ENCODE measurements at places on chromosomes 6 and 20.
A peak's percentile ranks its signal among the peaks of the same experiment; 100 is the strongest.

- no peak overlapping the region for H3K4me3 ChIP-seq
- H3K36me3 ChIP-seq, result no peaks in the 10 kb centered on the region
- no peak overlapping the region for H3K27ac ChIP-seq
- H3K4me1 ChIP-seq, result peaks cover 8% of the 10 kb centered on the region
- no peaks in the 10 kb centered on the region for H3K27me3 ChIP-seq
- DNase-seq, result no peak
Observed at GRCh38 chr6:157779705-157780604, 43.1 kb upstream of the SNX9 start.

DNA sequence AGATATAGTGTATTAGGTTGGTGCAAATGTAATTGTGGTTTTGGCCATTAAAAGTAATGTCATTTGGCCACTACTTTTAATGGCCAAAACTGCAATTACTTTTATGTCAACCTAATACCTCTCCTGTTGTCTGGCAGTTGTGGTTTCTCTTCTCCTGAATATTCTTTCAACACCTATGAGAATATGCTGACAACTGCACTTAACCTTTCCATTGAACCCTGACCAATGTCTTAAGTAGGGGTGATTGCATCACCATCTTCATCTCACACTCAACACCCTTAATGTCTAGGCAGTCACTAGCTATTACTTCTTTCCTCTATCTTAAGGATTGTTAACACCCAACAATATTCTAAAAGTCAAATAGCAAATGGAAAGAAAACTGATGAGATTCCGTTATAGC, 200.5 kb upstream of the HSF2 start:
- no peaks in the 10 kb centered on the region for H3K4me1 ChIP-seq
- H3K27ac ChIP-seq, result no peak overlapping the region
- no peak for DNase-seq
- no peak overlapping the region for H3K4me3 ChIP-seq
- no peaks in the 10 kb centered on the region for H3K36me3 ChIP-seq
- no peaks in the 10 kb centered on the region for H3K27me3 ChIP-seq

GRCh38 chr6:43702534-43703440, 15.2 kb upstream of the MRPS18A start:
- H3K36me3 ChIP-seq, result peaks cover 34% of the 10 kb centered on the region
- H3K4me1 ChIP-seq, result peaks cover 73% of the 10 kb centered on the region
- peak overlapping the region; percentile 17 for H3K4me3 ChIP-seq
- DNase-seq, result peak; percentile 98

DNA sequence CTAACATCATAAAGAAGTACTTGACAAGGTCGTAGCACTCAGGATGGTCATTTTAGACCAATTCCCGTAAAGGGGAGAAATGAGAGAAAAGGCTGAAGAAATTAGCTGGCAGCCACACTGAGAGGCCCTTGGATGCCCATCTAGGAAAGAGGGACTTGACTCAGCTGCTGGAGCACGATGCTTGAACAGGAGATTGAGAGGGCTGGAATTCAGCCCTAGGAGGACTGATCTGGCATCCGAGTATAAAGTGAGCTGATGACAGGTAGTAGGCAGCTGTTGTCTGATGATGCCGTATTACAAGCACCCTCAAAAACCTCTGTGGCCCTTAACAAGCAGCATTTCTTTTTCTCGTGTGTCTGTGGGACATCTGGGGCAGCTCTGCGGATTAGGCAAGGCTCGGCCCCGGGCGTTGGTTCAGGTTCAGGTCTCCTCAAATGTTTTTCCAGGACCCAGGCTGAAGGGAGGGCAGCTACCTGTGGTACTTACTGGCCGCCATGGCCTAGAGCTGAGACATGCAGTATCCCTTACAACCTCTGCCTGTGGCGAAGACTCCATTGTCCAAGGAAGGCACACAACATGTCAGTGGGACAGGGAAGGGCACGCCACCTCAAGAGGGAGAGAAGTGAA, 219.6 kb upstream of the SNX9 start:
- H3K4me3 ChIP-seq, result no peak overlapping the region
- H3K4me1 ChIP-seq, result no peaks in the 10 kb centered on the region
- no peaks in the 10 kb centered on the region for H3K27me3 ChIP-seq

GRCh38 chr6:157325069-157325805, 1.9 kb upstream of the TMEM242 start:
- H3K27ac ChIP-seq, result no peak overlapping the region
- DNase-seq, result no peak
- peaks cover 17% of the 10 kb centered on the region for H3K36me3 ChIP-seq
- peaks cover 32% of the 10 kb centered on the region for H3K4me1 ChIP-seq

- no peak for DNase-seq
- no peaks in the 10 kb centered on the region for H3K27me3 ChIP-seq
- H3K4me3 ChIP-seq, result no peak overlapping the region
- H3K27ac ChIP-seq, result no peak overlapping the region
Observed at GRCh38 chr6:104640150-104640700, 219.5 kb downstream of the HACE1 start.

- H3K4me3 ChIP-seq, result peak overlapping the region; percentile 34
- no peak for DNase-seq
- peak overlapping the region; percentile 44 for H3K27ac ChIP-seq
- H3K4me1 ChIP-seq, result no peaks in the 10 kb centered on the region
Observed at GRCh38 chr6:2739335-2739734, 11.4 kb downstream of the MYLK4 start.

DNA sequence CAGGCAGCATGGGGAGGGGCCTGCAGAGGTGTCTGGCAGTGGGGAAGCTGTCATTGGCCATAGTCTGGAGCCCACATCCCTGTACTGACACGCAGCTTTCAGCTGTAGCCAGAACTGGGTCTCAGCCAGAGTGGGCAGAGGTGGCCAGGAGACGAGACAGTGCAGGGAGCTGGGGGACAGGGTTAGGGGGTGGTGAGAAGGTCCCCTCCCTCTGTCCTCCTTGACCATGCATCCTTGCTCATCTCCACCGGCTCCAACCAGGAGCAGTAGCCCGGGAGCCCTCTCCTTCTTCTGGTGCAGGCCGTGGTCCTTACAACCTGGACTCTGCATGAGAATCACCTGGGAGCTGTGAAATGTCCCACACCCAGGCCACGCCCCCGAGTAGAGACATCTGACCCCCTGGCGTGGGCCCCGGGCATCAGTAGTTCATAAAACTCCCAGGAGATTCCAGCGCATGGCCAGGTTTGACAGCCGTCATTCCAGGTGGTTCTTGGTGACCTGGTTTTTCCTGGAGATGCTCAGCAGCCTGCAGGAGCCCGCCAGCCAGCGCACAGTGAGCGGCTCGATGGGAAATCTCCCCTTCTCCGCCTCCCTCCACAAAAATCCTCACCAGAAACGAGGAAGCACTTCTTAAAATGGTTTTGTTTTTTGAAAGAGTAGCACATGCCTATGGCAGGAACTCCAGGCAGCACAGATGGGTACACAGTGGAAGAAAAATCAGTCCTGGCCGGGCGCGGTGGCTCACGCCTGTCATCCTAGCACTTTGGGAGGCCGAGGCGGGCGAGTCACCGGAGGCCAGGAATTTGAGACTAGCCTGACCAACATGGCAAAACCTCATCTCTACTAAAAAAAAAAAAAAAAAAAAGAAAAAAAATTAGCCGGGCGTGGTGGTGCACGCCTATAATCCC, 56.2 kb downstream of the ADNP start:
- no peak for DNase-seq
- no peak overlapping the region for H3K27ac ChIP-seq
- H3K36me3 ChIP-seq, result peaks cover 5% of the 10 kb centered on the region
- H3K27me3 ChIP-seq, result no peaks in the 10 kb centered on the region
- H3K4me1 ChIP-seq, result no peaks in the 10 kb centered on the region

GRCh38 chr6:4124351-4124750, 11.0 kb downstream of the ECI2 start:
- H3K4me1 ChIP-seq, result peaks cover 19% of the 10 kb centered on the region
- H3K4me3 ChIP-seq, result no peak overlapping the region
- no peaks in the 10 kb centered on the region for H3K36me3 ChIP-seq
- H3K27ac ChIP-seq, result no peak overlapping the region

DNA sequence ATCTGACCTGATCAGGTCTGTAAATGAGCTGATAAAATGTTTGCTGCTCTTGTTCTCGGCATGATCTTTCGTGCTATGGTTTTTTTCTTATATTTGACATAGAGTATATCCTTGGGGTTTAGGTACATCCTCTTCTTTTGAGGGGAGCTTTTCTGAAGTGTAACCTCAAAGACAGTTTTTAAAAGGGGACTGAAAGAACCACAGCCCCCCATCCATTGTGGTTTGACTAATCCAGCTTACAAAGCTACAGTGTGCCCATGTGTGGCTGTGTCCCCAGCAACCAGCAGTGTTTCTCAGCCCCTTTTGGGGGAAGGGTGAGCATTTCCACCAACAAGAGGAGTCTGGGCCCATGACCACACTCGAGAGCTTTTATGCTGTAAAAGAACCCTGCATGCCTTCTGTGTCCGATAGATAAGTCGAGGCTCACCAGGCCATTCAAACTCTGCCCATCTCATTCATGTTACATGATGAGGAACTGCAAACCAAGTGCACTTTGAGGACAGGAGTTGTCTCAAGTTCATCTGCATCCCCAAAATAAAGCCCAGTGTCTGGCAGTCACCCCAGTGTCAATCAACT, 266.0 kb downstream of the SLC24A3 start:
- peaks cover 29% of the 10 kb centered on the region for H3K27me3 ChIP-seq
- H3K4me1 ChIP-seq, result no peaks in the 10 kb centered on the region
- H3K4me3 ChIP-seq, result no peak overlapping the region

- H3K4me3 ChIP-seq, result no peak overlapping the region
- no peak for DNase-seq
- H3K27me3 ChIP-seq, result peaks cover 44% of the 10 kb centered on the region
- no peaks in the 10 kb centered on the region for H3K36me3 ChIP-seq
Observed at GRCh38 chr20:924639-925038, 8.5 kb upstream of the ANGPT4 start.

GRCh38 chr6:162069995-162070394, 657.6 kb downstream of the PRKN start:
- H3K27me3 ChIP-seq, result no peaks in the 10 kb centered on the region
- no peak overlapping the region for H3K4me3 ChIP-seq
- H3K4me1 ChIP-seq, result no peaks in the 10 kb centered on the region
- DNase-seq, result no peak
- no peak overlapping the region for H3K27ac ChIP-seq

DNA sequence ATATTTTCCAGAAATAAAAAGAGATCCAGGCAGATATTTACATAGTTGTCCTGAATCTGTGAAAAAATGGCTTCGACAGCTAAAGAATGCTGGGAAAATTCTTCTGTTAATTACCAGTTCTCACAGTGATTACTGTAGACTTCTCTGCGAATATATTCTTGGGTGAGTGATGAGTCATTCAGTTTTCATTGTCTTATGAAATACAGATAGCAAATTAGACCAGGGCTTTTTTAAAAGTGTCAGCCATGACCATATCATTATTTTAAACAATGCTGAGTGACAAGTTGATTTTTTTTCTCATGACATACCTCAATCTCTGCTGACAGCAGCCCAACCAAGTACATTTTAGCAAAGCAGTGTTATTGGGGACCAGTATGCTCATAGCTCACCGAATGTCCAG, 32.8 kb downstream of the TSPYL4 start:
- DNase-seq, result no peak
- no peaks in the 10 kb centered on the region for H3K27me3 ChIP-seq
- H3K36me3 ChIP-seq, result no peaks in the 10 kb centered on the region
- no peaks in the 10 kb centered on the region for H3K4me1 ChIP-seq
- H3K4me3 ChIP-seq, result no peak overlapping the region

DNA sequence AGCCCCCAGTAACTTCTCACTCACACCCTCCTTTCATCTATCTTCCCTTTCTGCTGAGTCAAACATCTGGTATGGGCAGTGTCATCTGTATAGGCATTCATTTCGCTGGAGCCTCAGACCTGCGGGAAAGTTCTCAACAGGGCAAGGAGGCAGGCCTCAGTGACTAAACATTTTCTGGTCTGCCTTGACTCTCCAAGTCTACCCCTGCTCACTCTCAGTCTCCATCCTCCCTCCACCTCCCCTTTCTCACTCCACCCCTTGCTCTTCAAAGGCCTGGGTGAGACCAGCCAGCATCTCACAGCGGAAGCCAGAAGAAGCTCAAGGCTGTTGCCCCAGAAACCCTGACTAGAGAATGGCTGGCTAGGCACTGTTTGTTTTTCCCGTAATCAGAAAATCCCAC, 105.0 kb upstream of the BEND6 start:
- no peak for DNase-seq
- H3K4me1 ChIP-seq, result peaks cover 57% of the 10 kb centered on the region
- no peaks in the 10 kb centered on the region for H3K27me3 ChIP-seq
- H3K36me3 ChIP-seq, result peaks cover 26% of the 10 kb centered on the region
- H3K27ac ChIP-seq, result peak overlapping the region; percentile 91
- peak overlapping the region; percentile 97 for H3K4me3 ChIP-seq

- H3K36me3 ChIP-seq, result peaks cover 4% of the 10 kb centered on the region
- H3K27ac ChIP-seq, result peak overlapping the region; percentile 91
- H3K4me3 ChIP-seq, result peak overlapping the region; percentile 35
- peaks cover 31% of the 10 kb centered on the region for H3K4me1 ChIP-seq
Observed at GRCh38 chr6:100296810-100297544, 167.7 kb downstream of the SIM1 start.

All from Calu3 (cell line).